ENCODE measurements at places on chromosomes 2 and 18.
A peak's percentile ranks its signal among the peaks of the same experiment; 100 is the strongest.

GRCh38 chr2:157839822-157840221, 36.3 kb downstream of the ACVR1 start:
- no peak overlapping the region for H3K27ac ChIP-seq
- no peak overlapping the region for H3K4me3 ChIP-seq
- H3K36me3 ChIP-seq = no peaks in the 10 kb centered on the region
- DNase-seq = no peak
- H3K27me3 ChIP-seq = no peaks in the 10 kb centered on the region
- H3K4me1 ChIP-seq = peaks cover 5% of the 10 kb centered on the region

DNA sequence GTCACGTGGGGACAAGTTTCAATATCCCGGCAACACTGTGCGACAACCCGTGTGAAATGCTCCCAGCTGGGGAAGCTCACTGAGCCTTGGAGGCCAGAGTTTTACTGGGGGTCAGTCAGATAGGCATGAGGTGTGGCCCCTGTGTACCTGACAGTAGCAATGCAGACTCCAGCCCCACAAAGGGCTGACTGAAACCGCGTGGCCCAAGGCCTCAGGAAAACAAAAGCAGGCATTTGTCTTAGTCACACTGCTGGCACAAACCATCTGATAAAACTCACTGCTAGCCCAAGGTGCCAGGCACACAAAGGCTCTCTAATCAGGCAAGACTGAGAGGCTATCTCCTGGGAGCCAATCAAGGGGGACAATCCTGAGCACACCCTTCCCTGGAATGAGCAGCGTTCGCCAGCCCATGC, 786.6 kb upstream of the RAB6C start:
- no peak for DNase-seq
- no peak overlapping the region for H3K4me3 ChIP-seq
- no peaks in the 10 kb centered on the region for H3K4me1 ChIP-seq
- no peaks in the 10 kb centered on the region for H3K27me3 ChIP-seq
- H3K27ac ChIP-seq = no peak overlapping the region
- no peaks in the 10 kb centered on the region for H3K36me3 ChIP-seq

DNA sequence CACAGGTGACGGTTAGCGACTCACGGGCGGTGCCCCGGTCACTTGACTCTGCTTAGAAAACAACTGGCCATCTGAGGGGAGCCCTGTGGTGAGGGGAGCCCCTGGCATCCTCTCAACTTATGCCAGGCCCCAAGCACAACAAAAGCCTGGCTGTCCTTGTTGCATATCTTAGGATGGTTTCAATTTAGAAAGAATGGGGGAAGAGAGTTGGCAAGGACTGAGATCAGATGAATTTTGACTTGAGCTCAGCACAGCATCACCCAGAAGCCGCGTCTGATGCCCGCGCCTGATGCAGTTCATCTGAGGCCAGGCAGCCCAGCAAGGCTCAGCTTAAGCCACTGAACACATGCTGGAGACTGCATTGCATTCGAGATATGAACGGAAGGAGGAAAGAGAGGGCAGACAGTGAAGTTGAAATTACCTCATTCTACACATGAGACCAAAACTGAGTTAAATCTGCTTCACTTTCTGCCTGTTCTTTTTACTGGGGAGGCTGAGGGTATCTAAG, 36.8 kb downstream of the MYT1L start:
- no peak overlapping the region for H3K27ac ChIP-seq
- H3K4me1 ChIP-seq = no peaks in the 10 kb centered on the region
- DNase-seq = no peak
- H3K36me3 ChIP-seq = no peaks in the 10 kb centered on the region
- H3K4me3 ChIP-seq = no peak overlapping the region

GRCh38 chr2:231235217-231235616, 36.8 kb downstream of the ARMC9 start:
- no peak overlapping the region for H3K4me3 ChIP-seq
- no peaks in the 10 kb centered on the region for H3K36me3 ChIP-seq
- no peak for DNase-seq
- H3K27me3 ChIP-seq = no peaks in the 10 kb centered on the region

DNA sequence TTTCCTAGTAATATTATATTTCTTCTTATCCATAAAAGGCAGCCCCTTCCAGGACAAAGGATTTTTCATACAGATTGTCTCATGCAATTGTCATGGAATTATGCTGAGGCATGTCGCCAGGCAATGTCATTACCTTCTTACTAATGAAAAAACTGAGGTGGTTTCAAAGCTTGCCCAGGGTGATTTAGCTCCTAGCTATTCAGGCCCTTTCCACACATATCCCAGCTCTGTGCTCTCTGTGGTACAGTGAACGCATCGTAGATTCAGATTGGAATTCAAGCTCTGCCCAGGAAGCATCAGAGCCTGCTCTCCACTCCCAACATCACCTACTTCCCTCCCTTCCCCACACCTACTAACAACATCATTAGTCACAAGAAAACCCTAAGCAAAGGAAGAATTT, 60.1 kb downstream of the ATP8B1 start:
- no peak for DNase-seq
- no peaks in the 10 kb centered on the region for H3K36me3 ChIP-seq
- H3K4me1 ChIP-seq = no peaks in the 10 kb centered on the region
- no peaks in the 10 kb centered on the region for H3K27me3 ChIP-seq

DNA sequence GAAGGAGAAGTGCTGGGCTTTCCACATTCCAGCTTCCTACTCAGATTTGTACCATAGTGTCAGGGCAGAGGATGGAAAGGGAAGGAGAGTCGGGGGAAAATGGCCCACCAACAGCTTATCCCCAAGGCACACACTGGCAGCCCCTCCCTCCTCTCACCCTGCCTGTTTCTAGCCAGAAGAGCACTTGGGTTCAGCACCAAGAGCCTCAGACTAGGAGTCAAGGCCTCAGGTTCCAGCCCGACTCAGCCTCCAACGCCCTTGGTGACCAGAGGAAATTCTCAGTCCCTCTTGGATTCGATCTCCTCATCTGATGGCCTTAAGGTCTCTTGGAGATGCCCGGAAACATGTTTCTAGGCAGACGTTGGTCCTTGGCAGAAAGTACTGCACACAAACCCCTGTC, 53.9 kb downstream of the TNS1 start:
- no peaks in the 10 kb centered on the region for H3K27me3 ChIP-seq
- H3K36me3 ChIP-seq = no peaks in the 10 kb centered on the region
- no peak overlapping the region for H3K4me3 ChIP-seq
- no peaks in the 10 kb centered on the region for H3K4me1 ChIP-seq
- H3K27ac ChIP-seq = no peak overlapping the region

- no peak overlapping the region for H3K27ac ChIP-seq
- H3K36me3 ChIP-seq = peaks cover 9% of the 10 kb centered on the region
- no peak overlapping the region for H3K4me3 ChIP-seq
- DNase-seq = no peak
- no peaks in the 10 kb centered on the region for H3K4me1 ChIP-seq
- H3K27me3 ChIP-seq = no peaks in the 10 kb centered on the region
Observed at GRCh38 chr2:69993708-69994107, 32.3 kb upstream of the ASPRV1 start.

GRCh38 chr2:144848423-144848822, 328.5 kb upstream of the ZEB2 start:
- DNase-seq = no peak
- no peaks in the 10 kb centered on the region for H3K4me1 ChIP-seq
- no peaks in the 10 kb centered on the region for H3K36me3 ChIP-seq
- H3K27ac ChIP-seq = no peak overlapping the region
- no peak overlapping the region for H3K4me3 ChIP-seq
- no peaks in the 10 kb centered on the region for H3K27me3 ChIP-seq

DNA sequence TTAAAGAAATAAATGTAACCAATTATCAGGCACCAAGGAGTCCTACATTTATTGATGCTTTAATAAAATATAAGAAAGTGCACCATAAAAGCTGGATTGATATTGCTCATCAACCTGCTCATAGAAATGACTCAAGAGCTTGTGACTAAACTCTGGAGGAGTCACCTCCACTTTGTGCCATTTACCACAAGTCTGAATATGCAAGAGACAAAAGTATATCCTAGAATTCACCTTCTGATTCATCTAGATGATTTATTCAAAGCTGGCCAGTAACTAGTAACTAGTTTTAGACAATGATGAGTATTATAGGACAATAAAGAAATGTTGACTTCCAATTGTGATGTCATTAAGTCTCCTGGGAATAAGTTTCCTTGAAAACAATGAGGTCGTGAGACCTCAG, 146.0 kb upstream of the SOX11 start:
- no peaks in the 10 kb centered on the region for H3K36me3 ChIP-seq
- H3K27me3 ChIP-seq = no peaks in the 10 kb centered on the region
- H3K27ac ChIP-seq = no peak overlapping the region
- no peaks in the 10 kb centered on the region for H3K4me1 ChIP-seq
- no peak overlapping the region for H3K4me3 ChIP-seq
- DNase-seq = no peak

DNA sequence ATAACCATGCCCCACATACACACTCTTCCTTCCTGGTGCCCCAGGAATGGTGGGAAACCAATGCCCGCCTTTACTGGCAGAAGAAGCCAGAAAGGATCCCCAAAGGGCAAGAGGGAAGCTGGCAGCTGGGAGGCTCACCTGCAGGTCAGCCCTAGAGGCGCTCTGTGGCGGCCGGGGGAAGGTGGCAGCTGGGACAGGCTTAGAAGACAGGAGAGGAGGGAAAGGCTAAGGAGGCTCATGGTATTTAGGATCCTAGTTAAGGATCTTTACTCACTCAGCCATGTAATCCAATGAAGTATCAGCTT, 23.8 kb downstream of the ADRA2B start:
- DNase-seq = no peak
- no peaks in the 10 kb centered on the region for H3K4me1 ChIP-seq
- no peak overlapping the region for H3K27ac ChIP-seq
- no peaks in the 10 kb centered on the region for H3K36me3 ChIP-seq
- no peak overlapping the region for H3K4me3 ChIP-seq
- H3K27me3 ChIP-seq = no peaks in the 10 kb centered on the region

DNA sequence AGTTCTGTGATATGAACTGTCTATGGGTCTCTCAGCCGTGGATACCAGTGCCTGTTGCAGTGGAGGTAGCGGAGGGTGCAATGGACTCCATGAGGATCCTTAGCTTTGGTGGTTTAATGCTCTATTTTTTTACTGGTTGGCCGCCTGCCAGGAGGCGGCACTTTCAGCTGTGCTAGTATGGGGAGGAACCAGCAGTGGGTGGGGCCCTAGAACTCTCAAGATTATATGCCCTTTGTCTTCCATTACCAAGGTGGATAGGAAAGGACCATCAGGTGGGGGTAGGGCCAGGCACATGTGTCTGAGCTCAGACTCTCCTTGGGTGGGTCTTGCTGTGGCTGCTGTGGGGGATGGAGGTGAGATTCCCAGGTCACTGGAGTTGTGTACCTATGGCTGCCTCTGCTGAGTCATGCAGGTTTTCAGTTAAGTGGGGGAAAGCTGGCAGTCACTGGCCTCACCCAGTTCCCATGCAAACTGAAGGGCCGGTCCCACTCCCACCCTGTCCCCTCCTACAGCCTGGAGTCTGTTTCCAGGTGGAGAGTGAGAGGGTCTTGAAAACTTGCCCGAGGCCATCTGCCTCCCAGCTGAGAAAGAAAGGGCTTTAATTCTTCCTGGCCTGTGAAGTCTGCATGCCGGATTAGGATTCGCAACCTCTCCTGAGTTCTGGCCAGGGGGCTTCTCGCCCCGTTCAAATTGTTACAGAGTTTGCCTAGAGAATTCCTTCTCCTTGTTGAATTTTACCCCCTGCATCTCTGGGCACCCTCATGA, 14.5 kb downstream of the KCNS3 start:
- H3K4me1 ChIP-seq = no peaks in the 10 kb centered on the region
- no peak for DNase-seq
- no peaks in the 10 kb centered on the region for H3K27me3 ChIP-seq

DNA sequence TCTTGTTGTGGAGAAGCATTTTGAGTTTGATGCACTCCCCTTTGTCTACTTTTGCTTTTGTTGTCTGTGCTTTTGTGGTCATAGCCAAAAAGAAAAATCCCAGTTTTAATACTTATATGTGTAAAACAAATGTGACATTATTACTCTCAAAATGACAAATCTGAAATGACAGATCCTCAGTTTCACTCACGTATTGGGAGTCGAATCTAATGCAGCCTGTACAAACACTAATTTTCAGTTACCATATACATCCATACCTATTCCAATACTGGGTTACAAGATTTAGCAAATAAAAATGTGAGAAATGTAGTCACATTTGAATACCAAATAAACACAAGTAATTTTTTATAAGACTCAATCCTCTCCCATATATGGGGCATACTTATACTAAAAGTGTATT, 148.2 kb upstream of the ZNF516 start:
- no peaks in the 10 kb centered on the region for H3K27me3 ChIP-seq
- no peaks in the 10 kb centered on the region for H3K4me1 ChIP-seq
- H3K27ac ChIP-seq = no peak overlapping the region
- no peak for DNase-seq
- no peak overlapping the region for H3K4me3 ChIP-seq

- no peak overlapping the region for H3K4me3 ChIP-seq
- H3K4me1 ChIP-seq = peaks cover 6% of the 10 kb centered on the region
- DNase-seq = peak; percentile 22
- H3K27ac ChIP-seq = no peak overlapping the region
- peaks cover 4% of the 10 kb centered on the region for H3K27me3 ChIP-seq
- no peaks in the 10 kb centered on the region for H3K36me3 ChIP-seq
Observed at GRCh38 chr2:238240757-238241711, 1.2 kb upstream of the HES6 start.

- no peaks in the 10 kb centered on the region for H3K4me1 ChIP-seq
- no peak for DNase-seq
- no peaks in the 10 kb centered on the region for H3K27me3 ChIP-seq
- no peak overlapping the region for H3K4me3 ChIP-seq
- H3K27ac ChIP-seq = no peak overlapping the region
Observed at GRCh38 chr2:62423883-62424458, 82.0 kb downstream of the TMEM17 start.

GRCh38 chr18:45666006-45666405, 50.7 kb downstream of the SLC14A2 start:
- H3K27me3 ChIP-seq = no peaks in the 10 kb centered on the region
- H3K36me3 ChIP-seq = no peaks in the 10 kb centered on the region
- H3K4me3 ChIP-seq = no peak overlapping the region
- DNase-seq = no peak
- H3K27ac ChIP-seq = no peak overlapping the region

- H3K4me3 ChIP-seq = no peak overlapping the region
- no peak overlapping the region for H3K27ac ChIP-seq
- no peak for DNase-seq
- H3K27me3 ChIP-seq = no peaks in the 10 kb centered on the region
- H3K4me1 ChIP-seq = no peaks in the 10 kb centered on the region
- H3K36me3 ChIP-seq = peaks cover 32% of the 10 kb centered on the region
Observed at GRCh38 chr2:61244694-61245093, 82.7 kb downstream of the C2orf74 start.

- H3K36me3 ChIP-seq = no peaks in the 10 kb centered on the region
- no peak overlapping the region for H3K4me3 ChIP-seq
- H3K27ac ChIP-seq = no peak overlapping the region
- peaks cover 21% of the 10 kb centered on the region for H3K4me1 ChIP-seq
Observed at GRCh38 chr2:28428486-28428885, 35.8 kb downstream of the FOSL2 start.
